Pulmonary artery endothelial cell (primary cell): ENCODE measurements at places on chromosomes 7 and 10. TPM values are rescaled to one million over a fixed set of nuclear protein-coding genes. Genes with fewer than 3 reads are reported as not detected.

- DNase-seq, result no peak
Measured at GRCh38 chr10:59753267-59753666, at the start of gene MRLN. Gene MRLN, minus strand, starts transcription at chr10:59753455.

- DNase-seq, result peak; percentile 57
Measured at GRCh38 chr10:61835069-61835945, 66.2 kb upstream of the ARID5B start.

GRCh38 chr7:38127216-38128207 is 50.5 kb upstream of the STARD3NL start:
- DNase-seq, result no peak

The SLC16A9 gene
- 0.07 TPM in 1 of 2 replicates, not detected in the other for total RNA-seq

- no peak for DNase-seq
Measured at GRCh38 chr7:151178831-151179230, 8.2 kb downstream of the ASB10 start.

The PYROXD2 gene
- 4.0 TPM in 2 replicates for total RNA-seq

- no peak for DNase-seq
Measured at GRCh38 chr7:92840316-92840715, 3.9 kb upstream of the CDK6 start.

DNA sequence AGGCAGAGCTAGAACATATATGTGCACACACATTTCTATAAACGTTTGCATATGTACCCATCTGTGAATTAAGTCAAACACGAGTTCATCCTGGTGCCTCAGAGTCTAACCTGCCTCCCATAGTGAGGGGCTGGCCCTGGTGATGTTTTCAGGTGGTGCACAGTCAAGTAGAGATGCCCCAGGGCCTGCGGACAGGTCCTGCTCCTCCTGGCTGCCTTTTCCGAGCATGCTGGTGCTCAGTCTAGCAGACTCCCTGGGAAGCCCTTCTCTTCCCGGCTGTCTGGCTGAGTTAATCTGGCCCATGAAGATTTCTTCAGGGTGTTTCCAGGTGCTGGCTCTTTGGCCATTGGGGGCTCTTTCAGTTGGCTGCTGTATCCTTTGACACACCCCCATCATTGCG is 14.3 kb downstream of the ADCY1 start:
- DNase-seq, result no peak

- DNase-seq, result no peak
Measured at GRCh38 chr10:77186936-77187335, 450.7 kb downstream of the KCNMA1 start.

DNA sequence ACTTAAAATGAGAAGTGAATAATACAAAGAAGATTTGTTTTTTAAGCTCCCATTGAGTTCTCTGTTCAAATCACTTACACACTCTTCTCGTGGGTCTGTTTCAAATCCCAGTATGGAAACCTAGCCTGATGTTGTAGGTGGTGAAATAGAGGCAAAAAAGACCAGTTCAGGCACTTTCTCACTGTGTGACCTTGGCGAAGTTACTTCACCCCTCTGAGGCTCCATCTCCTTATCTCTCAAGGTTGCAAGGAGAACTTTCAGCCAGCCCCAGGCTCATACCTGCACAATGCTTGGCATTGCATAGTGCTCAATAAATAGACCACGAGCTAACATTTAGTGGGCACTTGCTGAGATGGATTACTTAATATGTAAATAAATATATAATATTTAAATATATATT is 90.1 kb downstream of the PRLHR start:
- no peak for DNase-seq

The RARRES2 gene
- not detected in 2 replicates for total RNA-seq

DNA sequence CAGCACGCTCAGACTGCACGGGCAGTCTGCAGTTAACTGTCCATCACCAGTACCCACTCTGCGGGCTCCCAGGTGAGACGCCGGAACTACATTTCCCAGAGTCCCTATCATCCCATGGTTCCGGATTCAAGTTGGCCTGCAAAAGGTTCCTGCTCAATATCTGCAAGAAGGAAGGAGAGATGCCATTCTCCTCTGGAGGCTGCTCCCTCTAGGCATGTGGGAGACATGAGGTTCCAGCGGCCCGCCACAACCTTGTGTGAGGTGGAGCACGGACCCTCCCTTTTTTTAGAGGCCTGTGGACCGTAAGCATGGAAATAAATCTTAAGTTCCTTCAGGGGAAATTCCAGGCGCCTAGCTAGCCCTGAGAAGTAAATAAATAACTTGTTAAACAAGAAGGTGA is 29.7 kb downstream of the NUP42 start:
- DNase-seq, result no peak

The AFAP1L2 gene
- 1.3 and 7.3 TPM in 2 replicates for total RNA-seq

The STEAP4 gene
- not detected in 2 replicates for total RNA-seq

GRCh38 chr10:78354101-78354500 is 320.4 kb downstream of the RPS24 start:
- no peak for DNase-seq

DNA sequence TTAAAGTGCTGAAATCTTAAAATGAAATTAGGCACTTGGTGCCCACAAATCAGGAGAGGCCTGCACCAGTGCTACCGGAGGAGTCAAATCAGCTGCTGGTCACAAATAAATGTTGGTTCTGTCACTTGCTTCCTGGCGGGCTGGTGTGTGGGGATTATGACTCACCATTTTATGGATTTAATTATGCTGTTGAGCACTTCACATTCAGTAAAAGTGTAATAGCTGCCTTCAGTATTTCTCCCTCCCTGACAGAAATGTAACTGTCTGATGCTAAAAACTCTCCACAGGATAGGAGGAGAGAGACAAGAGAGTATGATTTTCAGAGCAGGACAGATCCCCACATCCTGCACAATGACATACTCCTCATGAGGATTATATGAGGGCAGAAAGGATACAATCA is 186.0 kb downstream of the JAZF1 start:
- DNase-seq, result no peak

GRCh38 chr7:47982610-47983009 is 3.2 kb upstream of the HUS1 start:
- no peak for DNase-seq

DNA sequence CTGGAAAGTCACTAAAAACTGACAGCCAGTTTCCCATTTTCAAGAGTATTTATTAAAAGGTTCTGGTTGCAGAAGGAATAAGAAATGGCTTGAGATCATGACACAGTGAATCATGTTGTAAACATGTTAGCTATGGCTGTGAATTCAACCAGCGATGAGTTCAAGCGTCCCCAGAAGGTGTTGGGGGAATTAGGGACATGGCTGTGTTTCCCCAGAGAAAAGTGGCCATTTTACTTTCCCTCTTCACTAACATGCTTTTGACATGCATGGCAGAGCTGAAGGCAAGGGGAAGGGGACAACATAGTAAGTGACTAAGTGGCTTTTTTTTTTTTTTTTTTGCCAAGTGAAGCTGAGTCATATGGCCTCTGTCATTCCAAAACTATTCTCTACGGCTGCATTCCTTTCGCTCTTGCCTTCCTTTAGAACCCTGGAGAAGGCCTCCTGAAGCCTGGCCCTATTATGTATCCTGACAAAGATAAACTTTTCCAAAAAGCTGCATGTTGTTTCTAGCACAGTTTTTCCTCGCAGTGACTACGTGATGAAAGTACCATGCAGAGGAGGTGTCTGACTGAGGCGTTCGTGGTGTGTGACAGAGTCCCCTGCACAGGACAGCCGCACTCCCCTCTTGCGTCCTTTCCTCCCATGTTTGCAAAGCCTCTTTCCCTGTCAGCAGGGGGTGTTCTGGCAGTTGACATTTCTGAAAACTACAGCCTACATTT is 46.9 kb downstream of the EGFR start:
- peak; percentile 68 for DNase-seq

GRCh38 chr10:56319386-56319785 is 41.7 kb downstream of the ZWINT start:
- no peak for DNase-seq

DNA sequence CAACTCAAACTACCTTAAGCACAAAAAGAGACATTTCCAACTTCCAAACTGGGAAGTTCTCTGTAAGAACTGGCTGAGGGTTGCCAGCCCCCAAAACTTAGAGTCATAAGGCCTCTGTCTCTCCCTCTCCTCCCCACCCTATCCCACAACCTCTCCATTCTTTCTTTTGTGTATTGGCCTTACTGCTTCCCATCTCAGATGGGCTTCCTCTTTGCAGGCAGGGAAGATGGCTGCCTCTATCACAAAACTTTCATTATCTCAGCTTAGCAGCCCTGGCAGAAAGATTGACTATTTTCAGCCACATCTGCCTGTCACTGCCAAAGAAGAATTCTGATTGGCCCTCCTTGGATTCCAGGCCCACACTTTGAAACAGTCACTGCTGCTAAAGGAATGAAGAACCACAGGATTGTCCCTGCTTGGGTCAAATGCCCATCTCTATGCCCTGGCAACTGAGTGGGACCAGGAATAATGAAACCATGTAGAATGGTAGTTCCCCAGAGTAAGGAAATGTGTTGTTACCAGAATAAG is 58.0 kb upstream of the PRKAR2B start:
- no peak for DNase-seq

DNA sequence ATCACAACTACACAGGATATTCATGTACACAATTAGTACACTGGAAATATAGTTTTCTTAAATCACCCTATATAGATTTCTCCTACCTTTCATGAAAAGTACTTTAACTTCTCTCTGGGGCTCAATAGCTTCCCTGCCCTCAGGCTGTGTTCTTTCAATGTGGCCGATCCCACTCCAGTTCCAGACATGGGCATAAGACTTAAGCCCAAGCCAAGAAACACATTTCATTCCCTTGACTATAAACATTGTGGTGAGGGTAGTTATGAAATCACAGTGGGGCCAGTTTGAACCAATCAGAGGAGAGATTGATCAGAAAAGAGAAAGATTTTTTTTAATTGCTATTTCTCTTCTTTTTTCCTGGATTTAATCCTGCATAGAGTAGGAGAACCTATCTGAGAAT is 904.6 kb upstream of the SORCS1 start:
- no peak for DNase-seq
